ENCODE measurements at places on chromosomes 1 and 21. TPM values are rescaled to one million over a fixed set of nuclear protein-coding genes. Genes with fewer than 3 reads are reported as not detected.

Gene DNAH14
- total RNA-seq, result 1.9 TPM

Gene CD1B
- total RNA-seq, result not detected

Gene SLC45A1
- total RNA-seq, result 0.78 TPM

Gene PLA2G2F
- total RNA-seq, result not detected

Gene KCNA3
- total RNA-seq, result not detected

Gene FCRL5
- under 0.01 TPM for total RNA-seq

Gene PLA2G2D
- not detected for total RNA-seq

Gene PGLYRP3
- total RNA-seq, result not detected

Gene MSH4
- total RNA-seq, result 0.13 TPM

Gene NCAM2
- 0.40 TPM for total RNA-seq

Measured in pulmonary artery endothelial cell (primary cell).